ENCODE measurements at places on chromosomes 1 and 21. TPM values are rescaled to one million over a fixed set of nuclear protein-coding genes. Genes with fewer than 3 reads are reported as not detected.
A peak's percentile ranks its signal among the peaks of the same experiment; 100 is the strongest.

The PAQR6 gene
- 2.8 TPM for total RNA-seq

The PDC gene
- not detected for total RNA-seq

The TMPRSS2 gene
- not detected for total RNA-seq

- H3K4me3 ChIP-seq: no peak overlapping the region
- H3K27ac ChIP-seq: no peak overlapping the region
- no peaks in the 10 kb centered on the region for H3K27me3 ChIP-seq
- H3K36me3 ChIP-seq: no peaks in the 10 kb centered on the region
- DNase-seq: no peak
These were observed 4.1 kb upstream of the TMEM52 start for GRCh38 chr1:1922956-1923833.

DNA sequence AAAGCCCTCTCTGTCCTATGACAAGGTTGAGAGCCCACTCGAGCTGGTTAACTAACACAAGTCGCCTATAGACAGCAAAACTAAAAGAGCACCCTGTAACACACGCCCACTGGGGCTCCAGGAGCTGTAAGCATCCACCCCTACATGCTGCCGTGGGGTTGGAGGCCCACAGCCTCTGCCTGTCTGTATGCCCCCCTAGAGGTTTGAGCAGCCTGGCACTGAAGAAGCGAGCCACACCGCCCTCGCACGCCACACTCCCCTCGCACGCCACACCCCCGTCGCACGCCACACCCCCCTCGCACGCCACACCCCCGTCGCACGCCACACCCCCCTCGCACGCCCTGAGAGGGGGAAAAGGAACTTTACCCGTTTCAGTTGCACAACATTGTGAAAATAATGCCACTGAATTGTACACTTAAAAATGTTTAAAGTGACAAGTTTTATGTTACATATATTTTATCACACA lies 13.2 kb upstream of the HMGCL start:
- peak; percentile 72 for DNase-seq
- H3K4me3 ChIP-seq: peak overlapping the region; percentile 75
- no peak overlapping the region for H3K27ac ChIP-seq
- no peaks in the 10 kb centered on the region for H3K36me3 ChIP-seq
- no peaks in the 10 kb centered on the region for H3K27me3 ChIP-seq

GRCh38 chr1:239061770-239062169 lies 324.6 kb upstream of the CHRM3 start:
- H3K27ac ChIP-seq: no peak overlapping the region
- no peak overlapping the region for H3K4me3 ChIP-seq
- H3K36me3 ChIP-seq: no peaks in the 10 kb centered on the region
- no peaks in the 10 kb centered on the region for H3K27me3 ChIP-seq

DNA sequence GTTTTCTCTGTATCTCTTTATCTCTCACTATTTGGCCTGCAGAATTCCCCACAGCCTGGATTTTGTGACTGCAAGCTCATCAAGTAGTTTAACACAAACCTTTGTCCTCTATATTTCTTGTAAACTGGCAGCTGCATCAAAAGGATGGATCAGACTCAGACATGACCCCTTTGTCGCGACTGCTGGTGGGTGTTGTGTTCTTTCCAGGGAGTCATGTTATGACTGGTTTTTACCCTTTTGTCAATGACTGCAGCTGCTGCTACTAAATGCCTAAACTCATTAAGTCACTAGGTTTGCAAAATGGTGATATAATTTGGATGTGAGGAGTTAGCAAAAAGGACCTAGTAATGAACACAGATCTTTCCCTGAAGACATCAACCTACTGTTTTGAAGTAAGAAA lies 10.2 kb upstream of the TOMM20 start:
- peaks cover 13% of the 10 kb centered on the region for H3K36me3 ChIP-seq
- no peak for DNase-seq
- H3K27ac ChIP-seq: peak overlapping the region; percentile 75
- H3K27me3 ChIP-seq: no peaks in the 10 kb centered on the region
- H3K4me1 ChIP-seq: peaks cover 4% of the 10 kb centered on the region
- no peak overlapping the region for H3K4me3 ChIP-seq

DNA sequence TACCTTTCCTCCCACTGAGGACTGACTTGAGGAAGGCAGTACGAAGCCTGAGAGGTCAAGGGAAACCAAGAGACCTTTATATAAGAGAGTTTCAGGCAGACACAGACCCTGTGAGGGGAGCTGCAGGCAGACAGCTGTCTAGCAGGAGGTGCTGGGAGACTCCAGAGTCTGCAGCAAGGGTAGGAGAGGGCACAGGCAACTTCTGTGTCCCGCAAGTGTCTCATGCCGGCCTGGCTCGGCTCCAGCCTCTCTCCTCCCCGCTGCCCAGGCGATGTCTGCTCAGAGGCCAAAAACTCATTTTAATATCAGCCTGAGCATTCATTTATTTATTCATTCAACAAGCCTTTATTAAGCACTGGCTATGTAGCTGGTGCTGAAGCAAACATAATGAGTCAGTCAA lies 83.0 kb downstream of the KIRREL1 start:
- H3K4me1 ChIP-seq: peaks cover 7% of the 10 kb centered on the region
- DNase-seq: no peak
- no peak overlapping the region for H3K27ac ChIP-seq
- no peak overlapping the region for H3K4me3 ChIP-seq

- H3K27ac ChIP-seq: no peak overlapping the region
- H3K4me1 ChIP-seq: no peaks in the 10 kb centered on the region
- H3K27me3 ChIP-seq: peaks cover 23% of the 10 kb centered on the region
- no peaks in the 10 kb centered on the region for H3K36me3 ChIP-seq
- DNase-seq: no peak
These were observed 15.7 kb upstream of the NRIP1 start for GRCh38 chr21:15080526-15080925.
